Left renal pelvis (tissue), 4 donors: ENCODE measurements at places on chromosomes 7 and 10. TPM values are rescaled to one million over a fixed set of nuclear protein-coding genes. Genes with fewer than 3 reads are reported as not detected.

GRCh38 chr10:77768039-77768438 is 130.4 kb upstream of the KCNMA1 start:
- no peak for DNase-seq

The CCL26 gene
- polyA plus RNA-seq: 1.2 TPM

The TBX20 gene
- not detected for polyA plus RNA-seq

DNA sequence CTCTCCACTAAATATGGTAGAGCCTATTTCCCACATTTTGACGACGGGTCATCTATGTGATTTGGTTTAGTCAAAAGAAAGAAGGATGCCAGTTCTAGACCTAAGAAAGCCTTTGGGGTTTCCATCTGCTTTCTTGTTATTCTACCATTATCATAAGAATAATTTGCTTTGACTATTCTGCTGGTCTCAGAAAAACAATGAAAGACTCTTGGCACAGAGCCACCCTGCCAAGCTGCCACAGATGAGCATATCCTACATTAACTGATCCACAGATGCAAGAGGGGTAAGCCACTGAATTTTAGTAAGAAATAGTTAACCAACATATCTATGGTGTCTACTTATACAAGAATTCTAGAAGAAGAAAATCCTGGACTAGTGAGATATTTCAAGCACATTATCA is 158.6 kb upstream of the MAGI2 start:
- DNase-seq: no peak

The EDRF1 gene
- 47.7 TPM for polyA plus RNA-seq

The AKR1C8 gene
- polyA plus RNA-seq: 0.58 TPM

GRCh38 chr10:116766837-116767634 is 24.7 kb upstream of the HSPA12A start:
- no peak for DNase-seq

- DNase-seq: no peak
These were observed 297.6 kb upstream of the PITRM1 start for GRCh38 chr10:3470191-3470590.

DNA sequence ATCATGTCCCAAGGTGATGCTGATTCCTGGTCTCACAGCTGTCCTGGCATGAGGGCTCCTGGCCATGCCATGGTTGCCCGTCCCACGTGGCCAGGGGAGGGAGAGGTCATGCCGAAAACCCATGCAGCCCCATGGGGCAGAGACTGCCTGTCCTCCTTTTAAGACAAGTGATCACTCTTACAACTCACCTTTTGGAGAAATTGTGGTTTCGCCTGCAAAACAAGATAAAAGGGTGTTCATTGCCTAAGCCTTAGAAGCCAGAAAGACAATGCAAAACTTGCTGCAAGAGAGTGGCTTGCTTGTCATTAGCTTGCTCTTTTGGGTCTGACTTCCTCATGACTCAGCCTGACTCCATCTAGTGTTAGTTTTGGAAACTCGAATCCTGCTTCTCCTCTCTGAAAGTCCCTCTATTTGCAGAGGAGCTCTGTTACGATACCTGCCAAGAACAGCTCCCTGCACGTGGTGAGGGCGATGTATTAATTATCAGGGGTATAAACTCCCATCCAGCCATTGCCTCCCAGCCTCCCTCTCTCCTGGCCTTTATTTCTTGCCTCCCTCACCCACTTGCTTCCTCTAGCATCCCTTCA is 26.7 kb downstream of the TMEM273 start:
- no peak for DNase-seq
